Fibroblast of mammary gland (primary cell): ENCODE measurements at places on chromosomes 7 and 10.
A peak's percentile ranks its signal among the peaks of the same experiment; 100 is the strongest.

GRCh38 chr7:149775176-149775556 is 1.8 kb upstream of the ZNF467 start:
- DNase-seq = no peak

GRCh38 chr7:120609136-120609753 is 248.7 kb downstream of the TSPAN12 start:
- peak; percentile 52 for DNase-seq

DNA sequence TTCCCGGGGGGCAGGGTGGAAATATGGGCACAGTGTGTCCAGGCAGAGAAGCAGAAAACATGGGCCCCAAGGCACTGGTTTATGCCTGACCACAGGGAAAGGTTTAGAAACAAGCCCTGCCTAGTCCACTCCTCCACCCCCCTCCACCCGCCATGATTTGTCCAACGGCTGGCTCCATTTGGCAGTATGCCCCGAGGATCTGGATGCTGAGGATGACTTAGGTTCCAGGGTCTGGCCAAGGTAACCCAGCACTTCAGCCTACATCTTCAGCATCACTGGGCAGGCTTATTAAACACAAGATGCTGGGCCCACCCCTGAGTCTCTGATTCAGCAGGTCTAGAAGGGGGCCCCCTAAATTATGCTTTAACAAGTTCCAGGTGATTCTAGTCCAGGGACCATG is 121.9 kb downstream of the RALA start:
- peak; percentile 34 for DNase-seq

GRCh38 chr10:13594641-13595040 is 7.9 kb downstream of the PRPF18 start:
- peak; percentile 8 for DNase-seq

- DNase-seq = peak; percentile 81
These were observed 9.5 kb downstream of the ANKRD1 start for GRCh38 chr10:90911133-90912051.

- DNase-seq = peak; percentile 72
These were observed 822.0 kb downstream of the TNS3 start for GRCh38 chr7:46759711-46760480.

GRCh38 chr10:125373546-125373945 is 213.2 kb upstream of the CTBP2 start:
- DNase-seq = no peak

DNA sequence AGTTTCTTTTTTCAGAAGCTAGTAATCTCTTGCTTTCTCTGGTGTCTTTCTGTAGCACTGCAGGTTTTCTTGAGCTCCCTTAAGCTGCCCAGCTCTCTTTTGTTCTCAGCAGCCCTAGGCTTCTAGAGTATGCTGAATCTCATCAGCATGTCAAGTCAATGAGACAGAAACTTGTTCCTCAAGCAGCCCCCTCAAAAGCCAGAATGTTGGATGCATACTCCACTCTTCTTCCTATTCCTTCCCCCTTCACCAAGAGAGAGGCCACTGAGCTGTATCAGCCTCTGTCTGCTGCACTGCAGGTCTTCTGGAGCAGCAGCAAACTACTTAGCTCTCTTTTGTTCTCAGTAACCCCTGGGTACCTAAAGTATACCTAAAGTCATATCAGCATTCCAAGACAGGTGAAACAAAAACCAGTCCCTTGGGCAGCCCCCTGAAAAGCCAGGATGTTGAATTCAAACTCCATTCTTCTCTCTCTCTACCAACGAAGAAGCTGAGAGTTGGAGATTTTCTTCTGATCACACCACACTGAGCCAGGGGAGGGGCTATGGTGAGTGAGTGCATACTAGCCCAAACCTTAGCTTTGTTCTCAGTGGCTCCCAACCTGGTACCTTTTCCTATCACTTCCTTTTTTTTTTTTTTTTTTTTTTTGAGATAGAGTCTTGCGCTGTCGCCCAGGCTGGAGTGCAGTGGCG is 73.3 kb upstream of the WAC start:
- no peak for DNase-seq

DNA sequence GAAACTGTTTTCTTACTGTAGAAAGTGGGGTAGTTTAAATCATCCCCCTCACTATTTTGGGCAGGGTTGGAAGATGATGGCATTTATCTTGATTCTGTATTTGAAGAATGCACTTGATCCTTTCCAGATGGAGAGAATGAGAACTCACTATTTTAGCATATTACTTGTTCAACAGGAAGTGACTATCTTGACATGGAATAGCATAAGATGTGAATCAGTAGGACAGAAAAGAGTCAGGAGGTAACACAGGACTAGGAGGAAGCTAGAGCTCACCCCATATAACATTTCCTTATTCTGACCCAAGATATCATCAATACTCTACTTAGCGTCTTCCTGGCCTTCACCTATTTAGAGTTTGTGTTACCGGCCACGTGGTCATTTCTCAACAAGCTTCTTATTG is 400.2 kb downstream of the PHTF2 start:
- peak; percentile 72 for DNase-seq

DNA sequence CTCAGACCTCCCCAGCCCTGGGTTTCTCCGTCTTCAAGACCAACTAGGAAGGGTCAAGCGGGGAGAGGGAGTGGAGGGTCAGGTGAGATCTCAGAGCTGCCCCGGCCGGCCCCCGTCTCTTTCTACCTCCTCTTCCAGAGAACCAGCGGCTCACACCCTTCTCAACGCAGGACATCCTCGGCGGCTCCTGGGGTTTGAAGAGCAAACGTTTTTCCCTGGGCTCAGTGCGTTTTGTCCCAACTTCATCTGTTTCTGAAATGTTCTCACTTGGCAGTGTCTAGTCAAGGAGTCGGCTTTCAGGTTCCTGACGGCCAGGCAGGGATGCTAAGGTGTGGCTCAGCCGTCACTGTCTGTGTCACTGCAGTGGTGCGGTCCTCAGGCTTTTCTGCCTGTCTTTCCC is 416.4 kb upstream of the FOXK1 start:
- DNase-seq = no peak

- DNase-seq = no peak
These were observed 31.1 kb upstream of the CNPY1 start for GRCh38 chr7:155577509-155577905.

DNA sequence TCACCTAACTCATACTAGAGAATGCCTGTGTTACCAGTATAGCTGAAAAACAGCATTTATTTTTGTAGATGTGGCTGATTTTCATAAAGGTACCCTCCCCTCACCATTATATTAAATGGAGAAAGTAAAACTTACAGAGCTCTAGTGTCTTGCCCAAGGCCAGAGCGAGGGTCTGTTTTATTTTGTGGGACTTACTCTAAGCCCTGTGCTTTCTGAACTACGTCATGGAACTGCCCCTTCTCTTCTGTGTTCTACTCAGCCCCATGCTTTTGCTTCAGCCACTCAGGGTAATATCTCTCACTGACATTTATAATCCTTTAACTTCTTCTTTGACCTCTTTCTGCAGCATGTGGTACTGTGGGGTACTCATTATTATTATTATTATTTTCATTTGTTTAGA is 10.3 kb upstream of the ZNF786 start:
- no peak for DNase-seq

- no peak for DNase-seq
These were observed 395.6 kb downstream of the TNS3 start for GRCh38 chr7:47186316-47186715.

- no peak for DNase-seq
These were observed 181.8 kb downstream of the GLI3 start for GRCh38 chr7:42055171-42055570.

DNA sequence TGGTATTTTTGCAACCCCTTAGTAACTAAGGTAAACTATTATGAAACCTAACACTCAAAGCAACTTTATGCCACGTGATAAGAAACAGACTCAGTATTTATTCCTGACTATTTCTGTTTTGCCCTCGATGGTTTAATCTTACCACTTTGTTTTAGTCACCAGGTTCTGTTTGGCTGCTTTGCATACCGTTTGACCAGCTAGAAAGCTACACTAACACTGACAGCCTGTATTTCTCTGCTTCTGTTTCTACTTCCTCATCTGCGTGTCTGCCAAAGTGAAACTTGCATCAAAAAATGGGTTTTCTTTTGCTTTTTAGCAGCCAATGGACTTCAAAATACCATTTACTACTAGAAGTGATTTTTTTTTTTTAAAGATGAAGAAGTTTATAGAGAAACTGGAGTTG is 802.5 kb downstream of the GRM8 start:
- no peak for DNase-seq

DNA sequence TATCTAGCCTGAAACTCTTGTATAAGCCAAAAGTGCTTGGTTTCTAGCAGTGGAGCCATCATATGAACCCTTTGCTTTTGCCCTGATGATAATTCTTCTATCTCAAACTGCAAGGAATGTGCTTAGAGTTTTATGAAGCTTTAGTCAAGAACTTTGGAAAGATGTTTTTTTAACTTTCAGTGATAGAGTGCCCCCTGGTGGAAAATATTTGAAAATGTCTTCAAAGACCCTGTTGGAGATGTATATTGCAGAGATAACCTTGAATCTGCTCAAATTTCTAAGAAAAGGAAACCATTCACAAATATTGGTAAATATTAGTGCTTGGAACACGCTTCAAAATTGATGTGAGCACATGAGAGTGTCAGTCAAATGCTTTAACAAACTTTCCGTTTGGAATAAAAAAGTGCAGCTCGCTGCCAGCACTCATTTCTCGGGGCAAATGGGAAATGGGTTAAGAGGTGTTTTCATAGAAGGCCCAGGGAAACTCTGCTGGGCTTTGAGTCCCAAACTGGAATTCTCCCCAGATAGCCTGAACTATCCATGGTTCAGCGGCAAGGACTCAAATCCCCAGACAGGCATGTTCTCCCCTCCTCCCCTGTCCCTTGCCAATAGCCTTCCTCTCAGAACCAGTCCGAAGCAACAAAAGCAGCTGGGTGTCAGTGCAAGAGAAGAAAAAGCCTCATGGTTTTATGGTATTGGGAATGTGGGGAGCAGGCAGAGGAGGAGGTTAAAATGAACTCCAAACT is 129.3 kb downstream of the MYOF start:
- peak; percentile 45 for DNase-seq

- DNase-seq = no peak
These were observed 136.9 kb downstream of the MBL2 start for GRCh38 chr10:52635651-52636050.

DNA sequence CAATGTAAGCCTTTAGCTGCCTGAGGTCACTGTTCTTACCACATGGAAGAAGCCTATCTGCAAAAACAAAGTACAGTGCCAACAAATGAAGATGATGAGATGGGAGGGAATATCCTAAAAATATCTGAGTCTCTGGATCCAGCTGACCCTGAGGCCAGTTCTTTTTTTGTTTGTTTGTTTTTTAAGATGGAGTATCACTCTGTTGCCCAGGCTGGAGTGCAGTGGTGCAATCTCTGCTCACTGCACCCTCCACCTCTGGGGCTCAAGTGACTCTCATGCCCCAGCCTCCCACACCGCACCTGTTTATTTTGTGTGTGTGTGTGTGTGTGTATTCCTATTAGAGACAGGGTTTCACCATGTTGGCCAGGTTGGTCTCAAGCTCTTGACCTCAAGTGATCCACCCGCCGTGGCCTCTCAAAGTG is 44.9 kb downstream of the HYCC1 start:
- no peak for DNase-seq

- peak; percentile 41 for DNase-seq
These were observed 498 bp upstream of the ST7 start for GRCh38 chr7:116952635-116953371.

- DNase-seq = peak; percentile 38
These were observed 5.4 kb upstream of the STK17A start for GRCh38 chr7:43577485-43577951.

- no peak for DNase-seq
These were observed 272.2 kb downstream of the SNX13 start for GRCh38 chr7:17668122-17668521.

GRCh38 chr7:127154101-127154500 is 98.6 kb downstream of the GRM8 start:
- no peak for DNase-seq

DNA sequence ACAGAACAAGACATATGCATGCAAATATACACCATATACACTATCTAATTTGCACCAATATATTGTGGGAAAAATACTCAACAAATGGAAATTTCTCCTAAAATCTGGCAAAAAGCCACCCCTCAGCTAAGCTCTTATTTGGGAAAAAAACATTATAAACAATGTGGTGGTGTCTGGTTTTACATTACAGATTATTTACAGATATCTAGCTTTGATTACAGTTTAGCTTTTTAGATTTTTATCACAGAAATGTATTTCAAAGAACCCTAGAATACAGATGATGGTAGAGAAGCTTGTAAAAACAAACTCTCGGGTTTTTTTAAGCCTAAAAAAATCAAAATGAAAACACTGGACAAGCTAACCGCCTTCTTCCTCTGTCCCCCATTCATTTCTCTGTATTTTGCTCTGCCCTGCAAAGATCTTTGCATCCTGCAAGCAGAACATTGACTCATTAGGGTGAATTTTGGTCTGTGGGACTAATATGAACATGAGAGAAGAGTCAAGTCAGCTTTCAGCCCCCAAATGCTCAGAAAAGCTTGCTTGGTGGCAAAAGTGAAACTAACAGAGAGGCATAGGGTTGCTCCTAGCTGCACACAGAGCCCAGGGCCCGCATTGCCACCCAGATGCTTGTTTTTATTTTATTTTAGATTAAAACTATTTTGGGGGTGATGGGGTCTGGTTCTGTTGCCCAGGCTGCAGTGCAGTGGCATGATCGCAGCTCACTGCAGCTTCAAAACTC is 88.8 kb upstream of the LYZL1 start:
- DNase-seq = no peak

GRCh38 chr10:79445161-79445976 is at the start of gene ZCCHC24:
TSS of gene ZCCHC24 (minus strand) at chr10:79445624. CDS start at chr10:79445440, 184 bp downstream.
- peak; percentile 98 for DNase-seq

DNA sequence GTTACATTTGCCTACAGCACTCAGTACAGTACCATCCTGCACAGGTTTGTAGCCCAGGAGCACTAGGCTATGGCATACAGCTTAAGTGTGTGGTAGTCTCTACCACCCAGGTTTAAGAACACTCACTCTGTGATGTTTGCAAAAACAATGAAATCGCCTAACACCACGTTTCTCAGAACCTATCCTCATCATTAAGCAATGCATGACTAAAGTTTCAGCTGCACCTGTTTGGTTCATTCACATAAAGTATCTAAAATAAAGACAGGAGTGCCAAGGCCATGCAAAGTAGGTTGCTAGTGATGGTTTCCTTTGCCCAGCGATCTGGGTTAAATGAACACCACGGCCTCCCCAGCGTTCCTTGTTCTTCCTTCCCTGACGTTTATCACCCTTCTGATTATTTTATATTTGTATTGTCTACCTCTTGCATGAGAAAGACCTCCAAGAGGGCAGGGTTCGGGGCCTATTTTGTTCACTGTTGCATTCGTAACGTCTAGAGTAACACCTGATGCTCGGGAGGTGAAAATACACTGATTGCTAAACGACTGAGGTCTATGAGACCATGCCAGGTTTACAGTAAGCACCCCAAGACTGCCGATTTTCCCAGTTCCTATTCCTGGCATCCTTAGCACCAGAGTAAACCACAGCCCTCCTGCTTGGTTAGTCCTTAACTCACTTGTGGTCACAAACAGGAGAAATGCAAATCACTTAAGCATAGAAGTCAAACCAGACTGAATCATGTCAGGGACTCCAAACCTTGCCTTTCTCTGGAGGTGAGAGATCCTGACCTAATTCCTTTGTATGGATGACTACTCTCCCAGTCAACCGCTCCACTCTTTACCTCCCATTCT is 204.1 kb upstream of the NFE2L3 start:
- no peak for DNase-seq

GRCh38 chr10:94138391-94138790 is 144.7 kb downstream of the PLCE1 start:
- peak; percentile 87 for DNase-seq

- DNase-seq = no peak
These were observed 102.8 kb upstream of the MBL2 start for GRCh38 chr10:52875336-52875735.

- DNase-seq = no peak
These were observed 1.5 kb upstream of the DHX32 start for GRCh38 chr10:125882596-125882995.

- no peak for DNase-seq
These were observed 3.5 kb downstream of the RASSF4 start for GRCh38 chr10:44962870-44963738.
